Sigmoid colon (tissue), 7 donors: ENCODE measurements at places on chromosomes 7 and 10. TPM values are rescaled to one million over a fixed set of nuclear protein-coding genes. Genes with fewer than 3 reads are reported as not detected.

OSBPL3 gene
- total RNA-seq = 1.9 TPM

CFAP70 gene
- 1.8 TPM for total RNA-seq

ANKRD30A gene
- not detected for total RNA-seq

LIPN gene
- total RNA-seq = not detected

GLUD1 gene
- total RNA-seq = 135 TPM

CPEB3 gene
- total RNA-seq = 7.5 TPM

SLC26A3 gene
- 12.0 TPM for total RNA-seq

CYP3A7 gene
- total RNA-seq = 0.36 TPM

RP9 gene
- total RNA-seq = 7.5 TPM

CALHM3 gene
- not detected for total RNA-seq

PDE1C gene
- total RNA-seq = 19.4 TPM

HOXA3 gene
- total RNA-seq = 14.3 TPM

MAP3K8 gene
- 66.5 TPM for total RNA-seq

SYT15B gene
- 0.27 TPM for total RNA-seq

AIFM2 gene
- 11.7 TPM for total RNA-seq

WNT2 gene
- total RNA-seq = not detected

CH25H gene
- not detected for total RNA-seq

CRYGN gene
- total RNA-seq = 1.8 TPM

SLC26A5 gene
- 0.54 TPM for total RNA-seq

SPDYE9 gene
- total RNA-seq = not detected

SH2B2 gene
- total RNA-seq = 1.1 TPM

FAM200A gene
- 5.3 TPM for total RNA-seq

PNLIPRP3 gene
- not detected for total RNA-seq

PRTFDC1 gene
- total RNA-seq = 13.2 TPM
